ENCODE measurements at places on chromosomes 5 and 9. TPM values are rescaled to one million over a fixed set of nuclear protein-coding genes. Genes with fewer than 3 reads are reported as not detected.

Gene FREM1
- 0.20 TPM for total RNA-seq

Gene FBXO4
- total RNA-seq = 12.5 TPM

Gene LRRC14B
- total RNA-seq = not detected

Gene COL15A1
- total RNA-seq = 7.5 TPM

Gene SLCO4C1
- total RNA-seq = not detected

Gene PCDHGB1
- total RNA-seq = 0.92 TPM

Gene SYNPO
- total RNA-seq = 7.8 TPM

Gene SMIM33
- not detected for total RNA-seq

Gene INSL4
- not detected for total RNA-seq

Gene CDKN2A
- total RNA-seq = 7.7 TPM

Gene TTC23L
- not detected for total RNA-seq

Gene RABEPK
- 15.0 TPM for total RNA-seq

Gene SPATA31A6
- not detected for total RNA-seq

Gene UGT3A1
- total RNA-seq = not detected

Gene CD180
- 0.24 TPM for total RNA-seq

Gene ANKRD20A1
- total RNA-seq = 5.9 TPM

Data from esophagus mucosa (tissue), 1 donor.